Ascending aorta (tissue), 2 donors: ENCODE measurements at places on chromosomes 16 and 17.

DNA sequence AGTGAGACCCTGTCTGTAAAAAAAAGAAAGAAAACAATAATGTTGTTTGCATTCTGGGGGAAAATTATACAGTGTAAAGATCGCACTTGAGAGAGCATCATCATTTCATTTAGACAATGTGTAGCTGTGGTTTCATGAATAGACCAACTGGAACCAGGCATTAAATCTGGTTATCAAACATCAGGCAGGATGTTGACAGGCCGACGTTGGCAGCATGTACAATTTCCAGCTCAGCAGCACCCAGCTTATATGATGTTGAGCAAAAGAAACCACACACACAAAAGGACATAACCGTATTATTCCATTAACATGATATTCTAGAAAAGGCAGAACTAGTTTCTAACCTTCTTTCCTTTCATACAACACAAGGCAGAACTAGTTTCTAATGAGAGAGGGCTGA lies 5.8 kb downstream of the MARVELD3 start:
- DNase-seq = no peak

- DNase-seq = no peak
Measured at GRCh38 chr16:68644715-68645493, at the start of gene CDH3. TSS of gene CDH3 (plus strand) at chr16:68645310. CDS start at chr16:68645380, 70 bp downstream.

DNA sequence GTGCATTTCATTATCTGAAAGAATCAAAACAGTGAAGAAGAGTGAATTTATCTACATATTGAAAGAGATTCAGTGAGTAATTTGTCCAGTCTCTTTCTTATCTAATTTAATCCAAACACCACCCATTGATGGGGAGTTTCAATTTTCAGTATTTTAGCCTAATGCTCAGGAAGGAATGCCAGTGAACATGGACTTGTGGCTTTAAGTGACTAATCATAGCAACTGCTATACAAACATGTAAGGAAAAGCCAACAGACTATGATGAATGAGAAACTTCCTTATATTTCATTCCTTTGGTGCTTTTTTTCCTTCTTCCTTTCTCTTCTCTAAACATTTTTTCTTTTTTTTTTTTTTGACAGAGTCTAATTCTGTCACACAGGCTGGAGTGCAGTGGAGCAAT lies 885.8 kb downstream of the KCNJ2 start:
- no peak for DNase-seq

DNA sequence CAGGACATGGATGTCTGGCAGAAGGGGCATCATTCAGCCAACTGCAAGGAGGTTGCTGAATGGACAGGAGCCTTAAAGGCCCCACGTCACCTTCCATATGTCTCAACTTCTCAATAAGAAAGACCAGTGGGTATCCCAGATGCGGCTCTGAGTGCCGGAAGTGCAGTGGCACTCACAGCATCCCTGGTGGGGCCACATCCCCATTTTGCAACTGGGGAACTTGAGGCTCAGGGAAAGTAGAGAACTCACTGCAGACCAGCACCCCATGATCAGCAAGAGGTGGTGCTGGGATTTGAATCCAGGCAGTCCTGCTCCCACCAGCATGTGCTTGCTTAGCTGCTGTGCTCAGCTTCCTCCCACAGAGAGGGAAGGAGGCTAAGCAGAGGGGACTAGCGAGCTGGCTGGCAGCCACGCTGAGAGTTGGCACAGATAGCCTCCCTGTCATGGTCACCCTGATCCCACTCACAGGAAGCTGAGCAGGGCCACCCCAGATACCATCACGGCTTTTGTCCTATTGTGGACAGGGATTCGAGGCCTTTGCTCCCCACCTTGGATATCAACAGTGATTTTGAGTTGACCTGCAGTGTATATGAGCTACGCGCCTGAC lies 294.2 kb upstream of the FOXF1 start:
- no peak for DNase-seq

GRCh38 chr17:79951361-79952264 lies 84.1 kb downstream of the TBC1D16 start:
- no peak for DNase-seq

DNA sequence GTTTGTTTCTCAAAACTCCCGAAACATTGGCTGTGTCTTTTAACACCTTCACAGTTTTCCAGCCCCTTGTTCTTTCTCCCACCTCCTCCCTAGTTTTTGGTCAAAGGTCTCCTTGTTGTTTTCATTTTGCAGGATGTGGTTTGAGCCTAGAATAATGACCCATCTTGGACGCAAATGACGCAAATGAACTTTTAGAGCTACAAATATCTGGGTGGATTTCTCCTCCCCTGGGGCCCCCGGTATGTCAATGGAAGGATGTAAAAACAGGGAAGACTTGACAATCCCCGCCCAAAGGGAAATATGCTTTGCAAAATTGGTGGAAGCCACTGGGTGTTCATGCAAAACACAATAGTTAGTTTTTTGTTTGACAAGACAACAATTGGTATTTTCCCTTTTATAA lies 236.0 kb upstream of the IRX3 start:
- no peak for DNase-seq

- DNase-seq = no peak
Measured at GRCh38 chr16:22693638-22694340, 120.2 kb upstream of the HS3ST2 start.

DNA sequence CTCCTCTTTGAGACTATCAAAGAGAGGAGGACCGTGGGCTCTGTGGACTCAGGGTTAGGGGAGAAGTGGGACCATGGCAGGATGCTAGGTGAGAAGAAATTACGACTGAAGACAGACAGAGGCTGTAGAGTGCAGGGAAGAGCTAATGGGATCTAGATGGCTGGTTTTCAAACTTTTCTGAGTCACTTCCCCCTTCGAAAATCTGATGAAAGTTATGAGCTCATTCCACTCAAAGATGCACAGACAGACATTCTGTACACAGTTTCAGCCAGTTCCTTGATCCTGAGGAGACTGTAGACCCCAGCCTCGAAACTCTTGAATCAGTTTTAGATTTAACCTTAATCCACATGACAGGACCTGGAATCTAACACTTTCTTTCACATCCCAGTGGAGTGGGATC lies 40.7 kb downstream of the RGS9 start:
- no peak for DNase-seq

DNA sequence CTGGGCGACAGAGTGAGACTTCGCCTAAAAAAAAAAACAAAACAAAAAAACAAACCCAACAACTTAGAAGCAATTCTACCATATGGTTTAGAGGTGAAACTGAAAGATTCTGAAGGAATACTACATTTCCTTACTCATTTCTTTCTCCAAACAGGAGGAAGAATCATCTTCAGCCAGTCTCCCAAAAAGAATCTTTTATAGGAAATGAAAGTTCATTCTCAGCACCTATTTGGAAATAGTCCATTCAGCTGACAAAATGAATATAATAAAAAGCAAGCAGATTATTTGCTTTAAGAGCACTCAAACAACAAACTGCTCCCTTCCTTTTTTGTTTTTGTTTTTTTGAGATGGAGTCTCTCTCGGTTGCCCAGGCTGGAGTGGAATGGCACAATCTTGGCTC lies 17.7 kb downstream of the GRB2 start:
- no peak for DNase-seq

DNA sequence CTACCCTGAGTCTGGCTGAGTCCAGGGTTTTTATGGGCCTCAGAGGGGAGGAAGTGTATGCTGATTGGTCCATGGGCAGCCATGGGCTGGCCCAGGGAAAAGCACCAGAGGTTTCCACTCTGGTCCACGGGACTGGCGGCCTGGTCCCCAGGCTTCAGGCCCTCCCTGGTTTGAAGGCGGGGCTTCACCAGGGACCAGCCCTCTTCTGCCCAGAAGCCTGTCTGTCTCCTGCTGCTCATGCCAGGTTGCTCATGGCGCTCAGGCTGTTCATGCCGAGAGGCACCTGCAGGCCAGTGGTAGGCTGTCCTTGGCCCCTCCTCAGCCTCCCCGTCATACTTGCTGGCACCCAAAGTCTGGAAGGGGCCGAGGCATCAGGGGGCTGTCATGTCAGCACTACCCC lies 45.0 kb upstream of the CLEC19A start:
- no peak for DNase-seq

DNA sequence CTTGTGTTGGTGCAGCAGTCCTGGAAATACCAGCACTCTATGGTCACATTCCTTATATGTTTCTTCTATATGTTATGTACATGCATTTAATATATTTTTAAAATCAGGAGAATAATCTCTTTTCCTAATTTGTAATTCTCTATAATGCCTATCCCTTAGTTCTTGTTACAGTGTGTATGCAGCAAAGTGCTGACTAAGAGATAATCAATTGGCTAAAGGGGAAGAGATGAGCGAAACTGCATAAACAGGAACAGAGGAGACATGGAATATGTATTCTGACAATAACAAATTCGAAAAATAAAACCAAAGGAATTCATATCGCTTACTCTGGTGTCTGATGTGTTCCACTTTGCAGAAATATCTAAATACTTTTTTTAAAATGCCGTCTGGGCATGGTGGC lies 41.7 kb downstream of the SYNRG start:
- DNase-seq = no peak

GRCh38 chr17:48719642-48720265 lies 2.6 kb downstream of the PRAC1 start:
- no peak for DNase-seq

- no peak for DNase-seq
Measured at GRCh38 chr16:9003322-9003721, 39.6 kb upstream of the USP7 start.

DNA sequence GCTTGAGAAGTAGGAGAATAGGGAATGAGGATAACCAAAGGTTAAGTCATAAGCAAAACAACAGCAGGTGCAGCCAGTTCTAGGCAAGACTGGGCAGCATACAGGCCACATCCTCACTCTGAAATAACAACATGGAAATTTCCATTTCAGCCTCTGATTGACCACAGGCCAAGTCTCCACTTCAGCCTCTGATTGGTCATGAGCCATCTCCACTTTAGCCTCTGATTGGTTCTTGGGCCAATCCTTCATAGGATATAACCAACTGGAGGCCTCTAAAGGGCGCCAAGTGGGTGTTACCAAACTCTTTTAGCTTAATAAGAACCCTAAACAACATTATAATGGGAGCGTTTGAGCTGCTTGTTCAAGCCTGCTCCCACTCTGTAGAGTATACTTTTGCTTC lies 512.0 kb downstream of the NPIPA7 start:
- no peak for DNase-seq

DNA sequence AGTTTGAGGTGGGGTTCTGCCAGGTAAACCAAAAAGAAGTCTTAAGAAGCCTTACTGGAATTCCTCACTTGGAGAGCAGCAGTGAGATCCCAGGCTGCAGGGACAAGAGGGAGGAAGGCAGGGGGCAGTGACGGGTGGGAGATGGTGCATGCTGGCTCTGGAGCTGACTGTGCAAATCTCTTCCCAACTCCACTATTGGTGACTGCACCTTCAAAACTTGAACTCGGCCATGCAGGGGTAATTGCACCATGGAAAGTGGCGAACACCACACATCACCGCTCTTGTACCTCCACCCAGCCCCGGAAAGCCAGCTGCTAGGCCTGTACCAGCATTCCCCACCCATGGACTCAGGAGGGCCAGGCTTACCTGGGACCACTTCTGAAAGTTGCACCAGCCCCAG lies 51.4 kb upstream of the CDR2 start:
- no peak for DNase-seq

- DNase-seq = no peak
Measured at GRCh38 chr16:31351942-31352325, 3.0 kb upstream of the ITGAX start.

- no peak for DNase-seq
Measured at GRCh38 chr16:12629271-12629670, 174.4 kb downstream of the CPPED1 start.

- no peak for DNase-seq
Measured at GRCh38 chr16:54602666-54603065, 316.1 kb upstream of the IRX3 start.

GRCh38 chr17:6943406-6943805 lies 52.4 kb upstream of the ALOX12 start:
- no peak for DNase-seq

DNA sequence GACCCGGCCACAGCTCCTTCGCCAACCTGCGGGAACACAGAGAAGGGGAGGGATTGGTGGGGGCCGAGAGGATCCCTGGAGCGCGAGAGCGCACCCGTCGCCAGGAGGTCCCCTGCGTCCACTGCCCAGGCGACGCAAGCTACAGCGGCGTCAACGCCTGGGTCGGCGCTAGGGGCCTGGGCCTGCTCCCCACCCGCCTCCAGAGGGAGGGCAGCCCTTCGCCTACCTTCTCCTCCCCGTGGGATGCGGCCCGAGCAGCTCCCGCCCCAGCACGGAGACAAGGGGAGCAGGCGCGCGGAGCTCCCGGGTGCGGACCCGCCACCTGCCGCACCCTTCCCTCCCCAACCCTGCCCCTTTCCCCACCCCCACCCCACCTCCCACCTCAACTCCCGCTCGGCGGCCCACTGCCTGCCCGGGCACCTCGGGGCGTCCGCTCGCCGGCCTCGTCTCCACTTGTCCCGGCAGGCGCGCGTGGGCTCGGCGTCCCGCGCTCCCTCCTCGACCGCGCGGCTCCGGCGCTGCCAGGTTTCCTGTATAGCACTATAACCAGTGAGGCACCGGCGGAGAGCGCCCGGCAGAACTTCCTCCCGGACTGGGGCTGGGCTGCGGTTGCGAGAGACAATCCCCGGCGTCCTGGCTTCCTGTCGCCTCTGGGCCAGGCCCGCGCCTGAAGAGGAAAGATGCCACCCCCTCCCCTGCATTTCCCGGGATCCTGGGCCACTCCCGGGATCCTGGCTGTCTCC lies 119.1 kb upstream of the SMURF2 start:
- DNase-seq = no peak

GRCh38 chr16:72474501-72475123 lies 302.7 kb upstream of the PMFBP1 start:
- no peak for DNase-seq

DNA sequence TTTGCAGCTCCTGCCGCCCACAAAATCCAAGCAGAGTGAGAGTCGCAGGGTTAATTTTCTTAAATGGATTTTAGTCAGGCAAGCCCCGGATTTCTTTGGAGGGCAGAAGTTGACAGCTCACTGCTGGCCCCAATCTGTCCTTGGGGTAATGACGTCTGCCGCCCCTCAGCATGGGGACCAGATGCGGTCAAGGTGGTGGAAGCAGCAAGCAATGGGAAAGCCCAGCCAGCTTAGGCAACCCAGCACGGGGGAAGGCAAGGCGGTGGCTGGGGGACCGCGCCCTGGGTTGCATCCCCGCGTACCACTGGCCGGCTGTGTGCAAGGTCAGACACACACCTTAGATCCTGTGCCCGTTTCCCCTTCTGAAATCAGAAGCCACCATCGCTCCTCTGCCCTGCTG lies 321.7 kb downstream of the C16orf95 start:
- DNase-seq = no peak
